Upper lobe of right lung (tissue), 1 donor: ENCODE measurements at places on chromosomes 7 and 10. TPM values are rescaled to one million over a fixed set of nuclear protein-coding genes. Genes with fewer than 3 reads are reported as not detected.

GRCh38 chr7:111180338-111180737, 89.4 kb downstream of the LRRN3 start:
- H3K4me1 ChIP-seq, result no peaks in the 10 kb centered on the region
- DNase-seq, result no peak
- H3K27ac ChIP-seq, result no peak overlapping the region

DNA sequence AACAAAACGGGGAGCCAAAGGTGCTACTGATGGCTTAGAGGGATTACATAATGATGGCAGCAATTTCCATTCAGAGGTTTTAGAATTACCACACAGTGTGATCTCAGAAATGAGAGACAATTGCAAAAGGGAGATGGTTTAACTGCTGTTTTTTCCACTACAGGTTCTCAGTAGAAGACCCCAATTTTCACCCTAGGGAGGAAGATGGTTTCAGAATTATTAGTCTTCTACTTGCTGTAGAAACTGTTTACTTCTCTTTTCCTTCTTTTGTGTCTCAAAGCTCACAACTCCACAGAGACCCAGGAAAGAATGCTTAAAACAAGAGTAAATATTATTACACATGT, 226.5 kb downstream of the INHBA start:
- no peaks in the 10 kb centered on the region for H3K27me3 ChIP-seq
- H3K36me3 ChIP-seq, result no peaks in the 10 kb centered on the region
- DNase-seq, result no peak
- H3K27ac ChIP-seq, result no peak overlapping the region
- H3K4me1 ChIP-seq, result no peaks in the 10 kb centered on the region

- H3K4me3 ChIP-seq, result no peak overlapping the region
- H3K36me3 ChIP-seq, result no peaks in the 10 kb centered on the region
- DNase-seq, result no peak
- no peaks in the 10 kb centered on the region for H3K27me3 ChIP-seq
- H3K27ac ChIP-seq, result no peak overlapping the region
These were observed 119.2 kb downstream of the SFMBT2 start for GRCh38 chr10:7291487-7292270.

DNA sequence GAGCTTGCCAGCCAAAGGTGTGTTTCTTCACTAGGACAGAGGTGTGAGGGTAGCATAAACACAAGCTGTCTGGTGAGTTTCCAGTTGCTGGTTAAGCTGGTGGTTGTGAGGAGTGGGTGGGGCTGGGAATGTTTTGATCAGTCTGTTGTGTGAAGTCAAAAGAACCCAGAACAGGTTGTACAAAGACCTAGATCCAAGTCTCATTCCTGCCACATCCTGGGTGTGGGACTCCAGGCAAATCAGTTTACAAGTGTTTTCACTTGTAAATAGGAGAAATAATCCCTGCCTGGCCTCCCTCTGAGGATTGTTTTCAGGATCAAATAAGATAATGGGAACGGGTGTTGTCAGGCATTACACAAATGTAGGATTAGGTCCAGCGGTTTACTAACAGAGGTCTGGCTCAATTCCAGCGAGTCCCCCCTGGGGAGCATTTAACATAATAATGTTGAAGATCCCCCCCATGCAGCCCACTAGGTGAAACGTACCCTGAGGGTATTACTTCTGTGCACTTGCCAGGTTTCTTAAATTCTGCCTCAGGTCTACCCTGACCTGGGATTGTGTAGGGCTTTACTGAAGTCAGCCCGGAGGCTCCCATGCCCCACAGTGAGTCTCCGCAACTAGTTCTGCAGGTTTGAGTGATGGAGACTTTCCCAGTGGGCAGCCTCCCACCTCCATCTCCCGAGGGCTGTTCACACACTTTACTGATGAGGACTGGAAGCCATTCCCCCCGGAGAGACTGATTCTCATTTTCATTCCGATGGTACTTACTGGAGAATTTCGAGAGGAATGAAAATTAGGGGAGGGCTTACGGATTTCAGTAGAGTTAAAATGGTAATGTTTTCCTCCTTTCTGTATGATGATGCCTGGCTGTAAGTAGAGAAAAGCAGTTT, 2.7 kb upstream of the FRAT2 start:
- H3K4me3 ChIP-seq, result no peak overlapping the region
- DNase-seq, result no peak
- peak overlapping the region; percentile 36 for H3K27ac ChIP-seq
- H3K36me3 ChIP-seq, result no peaks in the 10 kb centered on the region
- no peaks in the 10 kb centered on the region for H3K27me3 ChIP-seq
- H3K4me1 ChIP-seq, result peaks cover 27% of the 10 kb centered on the region

DNA sequence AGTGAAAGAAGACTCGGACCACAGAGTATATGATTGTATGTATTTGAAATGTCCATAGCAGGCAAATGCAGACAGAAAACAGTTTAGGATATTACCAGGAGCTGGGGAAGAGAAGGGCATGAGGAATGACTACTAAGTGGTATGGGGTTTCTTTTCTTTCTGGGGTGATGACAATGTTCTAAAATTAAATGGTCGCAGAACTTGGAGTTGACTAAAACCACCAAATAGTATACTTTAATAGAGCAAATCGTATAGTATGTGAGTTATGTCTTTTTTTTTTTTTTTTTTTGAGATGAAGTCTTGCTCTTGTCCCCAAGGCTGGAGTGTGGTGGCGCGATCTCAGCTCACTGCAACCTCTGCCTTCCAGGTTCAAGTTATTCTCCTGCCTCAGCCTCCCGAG, 34.6 kb downstream of the XRCC2 start:
- no peaks in the 10 kb centered on the region for H3K27me3 ChIP-seq
- no peak overlapping the region for H3K4me3 ChIP-seq
- H3K27ac ChIP-seq, result no peak overlapping the region

GRCh38 chr10:31936086-31936485, 7.5 kb upstream of the ARHGAP12 start:
- DNase-seq, result no peak
- H3K27me3 ChIP-seq, result no peaks in the 10 kb centered on the region
- H3K27ac ChIP-seq, result no peak overlapping the region
- H3K36me3 ChIP-seq, result no peaks in the 10 kb centered on the region
- H3K4me1 ChIP-seq, result no peaks in the 10 kb centered on the region
- H3K4me3 ChIP-seq, result no peak overlapping the region

- peak; percentile 68 for DNase-seq
- peak within 1 kb of the TSS; percentile 44 for H3K4me3 ChIP-seq
- H3K27ac ChIP-seq, result no peak within 1 kb of the TSS
These were observed at the start of gene CNNM1 for GRCh38 chr10:99329304-99329553. CNNM1 (plus strand) TSS chr10:99329356; CDS start chr10:99329388, 32 bp downstream.

DNA sequence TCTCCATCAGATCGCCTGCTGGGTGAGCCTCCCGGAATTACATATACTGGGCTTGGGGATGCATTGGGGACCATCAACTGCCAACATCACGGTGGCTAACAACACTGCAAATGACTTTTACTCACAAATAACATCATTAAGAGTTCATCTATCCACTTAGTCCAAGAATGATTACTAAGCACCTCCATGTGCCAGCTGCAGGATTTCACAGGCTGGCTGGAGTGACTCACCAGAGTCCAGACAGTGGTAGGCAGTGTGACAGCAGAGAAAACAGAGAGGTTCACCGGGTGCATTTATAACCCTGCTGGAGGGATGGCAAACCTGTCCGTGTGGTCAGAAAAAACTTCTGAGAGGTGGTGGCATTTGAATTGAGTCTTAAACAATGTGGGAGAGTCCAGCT, 3.2 kb upstream of the IGFBP3 start:
- H3K27me3 ChIP-seq, result peaks cover 32% of the 10 kb centered on the region
- DNase-seq, result no peak
- peaks cover 15% of the 10 kb centered on the region for H3K4me1 ChIP-seq
- no peaks in the 10 kb centered on the region for H3K36me3 ChIP-seq

- H3K27ac ChIP-seq, result no peak overlapping the region
- peak; percentile 51 for DNase-seq
- no peaks in the 10 kb centered on the region for H3K27me3 ChIP-seq
- H3K4me1 ChIP-seq, result no peaks in the 10 kb centered on the region
- no peak overlapping the region for H3K4me3 ChIP-seq
- H3K36me3 ChIP-seq, result no peaks in the 10 kb centered on the region
These were observed 514.5 kb downstream of the PTPRN2 start for GRCh38 chr7:158072991-158073730.

DNA sequence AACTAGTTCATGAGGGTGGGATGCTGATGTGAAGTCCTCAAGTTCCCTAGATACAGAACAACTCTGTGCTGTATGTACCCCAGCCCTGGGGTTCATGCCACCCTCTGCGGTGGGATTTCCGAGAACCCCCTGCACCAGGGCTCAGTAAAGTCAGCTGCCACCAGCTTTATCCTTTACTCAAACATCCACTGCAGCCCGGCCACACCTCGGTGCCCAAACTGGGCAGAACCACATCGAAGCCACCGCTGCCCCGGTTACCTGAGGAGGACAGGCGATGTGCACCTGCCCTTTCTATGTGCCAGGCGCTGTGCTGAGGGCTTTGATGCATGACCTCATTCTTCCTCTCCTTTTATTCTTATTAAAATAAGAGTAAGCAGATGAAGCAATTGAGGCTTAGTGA, 9.9 kb upstream of the CALML5 start:
- DNase-seq, result peak; percentile 30
- no peak overlapping the region for H3K4me3 ChIP-seq
- no peaks in the 10 kb centered on the region for H3K4me1 ChIP-seq
- H3K27me3 ChIP-seq, result no peaks in the 10 kb centered on the region
- no peak overlapping the region for H3K27ac ChIP-seq
- H3K36me3 ChIP-seq, result no peaks in the 10 kb centered on the region

GRCh38 chr7:117020591-117020973, 67.3 kb downstream of the ST7 start:
- peaks cover 6% of the 10 kb centered on the region for H3K4me1 ChIP-seq
- DNase-seq, result no peak
- H3K27ac ChIP-seq, result no peak overlapping the region
- peak overlapping the region; percentile 21 for H3K4me3 ChIP-seq
- no peaks in the 10 kb centered on the region for H3K27me3 ChIP-seq

- no peaks in the 10 kb centered on the region for H3K27me3 ChIP-seq
- no peak overlapping the region for H3K4me3 ChIP-seq
- H3K27ac ChIP-seq, result no peak overlapping the region
- no peaks in the 10 kb centered on the region for H3K36me3 ChIP-seq
These were observed 40.7 kb downstream of the BTRC start for GRCh38 chr10:101394524-101395133.

GRCh38 chr7:50307368-50308032, 3.0 kb downstream of the IKZF1 start:
- H3K27ac ChIP-seq, result peak overlapping the region; percentile 69
- peaks cover 6% of the 10 kb centered on the region for H3K4me1 ChIP-seq
- no peaks in the 10 kb centered on the region for H3K36me3 ChIP-seq
- no peak for DNase-seq
- peaks cover 22% of the 10 kb centered on the region for H3K27me3 ChIP-seq
- peak overlapping the region; percentile 53 for H3K4me3 ChIP-seq

DNA sequence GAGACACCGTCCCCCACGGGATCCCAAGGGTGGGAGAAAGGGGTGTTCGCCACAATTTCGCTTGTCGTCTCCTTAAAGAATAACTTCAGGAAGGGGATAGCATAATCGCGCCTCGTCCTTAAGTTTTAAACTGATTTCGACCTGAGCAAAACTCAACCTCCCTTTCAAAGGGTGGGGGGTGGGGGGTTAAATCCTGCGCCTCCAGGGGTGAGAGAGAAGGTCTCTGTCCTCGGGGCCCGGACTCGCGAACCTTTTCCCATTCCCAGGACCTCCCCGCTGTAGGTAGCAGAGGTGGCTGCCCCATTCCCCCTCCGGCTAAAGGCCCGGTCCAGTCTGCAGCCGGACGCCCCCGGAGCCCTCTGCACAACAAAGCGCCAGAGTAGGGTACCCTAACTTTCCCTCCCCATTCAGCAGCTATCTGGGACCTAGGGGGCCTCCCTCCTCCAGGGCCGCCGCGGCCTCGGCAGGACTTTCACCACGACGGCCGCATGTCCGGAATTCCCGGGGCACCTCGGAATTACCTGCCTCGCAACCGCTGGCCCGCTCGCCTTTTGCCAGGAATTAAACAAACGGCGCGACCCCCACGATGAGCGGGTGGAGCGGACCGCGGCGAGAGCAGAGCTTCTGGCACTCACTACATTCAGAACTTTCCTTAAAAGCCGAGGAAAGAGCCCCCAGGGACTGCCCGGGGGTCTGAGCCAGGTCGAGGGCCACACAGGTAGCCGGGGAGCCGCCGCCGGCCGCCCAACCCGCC, 1.7 kb downstream of the CDK6 start:
- H3K27ac ChIP-seq, result peak overlapping the region; percentile 85
- no peaks in the 10 kb centered on the region for H3K27me3 ChIP-seq
- no peaks in the 10 kb centered on the region for H3K36me3 ChIP-seq

DNA sequence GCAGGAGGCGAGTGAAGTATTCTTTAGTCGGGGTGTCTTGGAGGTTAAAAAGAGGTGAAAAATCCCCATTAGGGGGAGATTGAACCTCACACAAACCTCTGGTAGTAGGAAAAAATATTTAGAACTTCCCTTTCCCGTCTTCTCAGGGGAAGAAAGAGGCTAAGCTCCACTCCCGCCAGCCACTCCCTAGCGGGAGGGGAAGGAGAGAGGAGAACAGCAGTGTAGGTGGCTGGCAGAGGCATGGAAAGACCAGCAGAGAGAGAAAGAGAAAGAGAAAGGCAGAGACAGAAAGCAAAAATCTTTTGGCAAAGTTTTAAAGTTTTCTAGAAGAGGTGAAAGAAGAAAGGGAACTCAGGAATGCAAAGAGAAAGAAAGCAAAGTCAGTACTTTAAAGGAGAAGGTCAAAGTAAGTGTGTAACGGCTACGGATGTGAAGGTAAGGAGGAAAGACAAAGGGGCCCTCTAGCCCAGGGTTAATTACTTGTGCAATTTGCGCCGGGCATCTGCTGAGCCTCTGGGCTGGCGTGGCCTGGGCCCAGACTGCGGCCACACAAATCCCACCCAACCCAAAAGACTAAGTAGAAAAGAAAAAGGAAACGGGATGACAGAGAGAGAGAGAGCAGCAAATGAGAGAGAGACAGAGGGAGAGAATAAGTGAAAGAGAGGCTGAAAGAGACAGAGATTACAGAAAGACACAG, 72.3 kb upstream of the ZNF746 start:
- DNase-seq, result no peak
- H3K27ac ChIP-seq, result no peak overlapping the region
- no peak overlapping the region for H3K4me3 ChIP-seq
- H3K4me1 ChIP-seq, result no peaks in the 10 kb centered on the region

- no peak for DNase-seq
- no peaks in the 10 kb centered on the region for H3K27me3 ChIP-seq
- no peak overlapping the region for H3K27ac ChIP-seq
- no peaks in the 10 kb centered on the region for H3K4me1 ChIP-seq
These were observed 25.1 kb downstream of the AP5Z1 start for GRCh38 chr7:4800487-4800886.

DNA sequence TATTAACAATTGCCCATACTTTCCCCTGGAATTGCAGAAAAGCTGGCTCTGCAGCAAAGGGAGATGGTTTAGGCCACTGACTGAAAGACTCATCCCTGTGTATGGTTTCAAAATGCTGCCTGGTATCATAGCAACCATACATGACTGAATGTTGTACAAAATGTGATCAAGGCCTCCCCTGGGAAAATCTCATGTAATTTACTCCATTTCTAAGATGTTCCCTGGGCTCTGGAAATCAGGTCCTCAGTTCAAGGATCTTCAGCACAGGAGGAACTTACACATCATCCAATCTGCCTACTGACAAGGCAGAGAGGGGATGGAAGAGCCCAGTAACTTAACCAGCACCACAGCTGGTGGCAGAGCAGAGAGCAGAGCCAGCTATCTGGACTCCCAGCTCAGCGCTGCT, 111.8 kb downstream of the JAZF1 start:
- H3K4me1 ChIP-seq, result peaks cover 10% of the 10 kb centered on the region
- no peaks in the 10 kb centered on the region for H3K27me3 ChIP-seq
- no peak overlapping the region for H3K4me3 ChIP-seq
- no peak for DNase-seq

Gene PRKCQ
- 9.8 TPM for total RNA-seq

Gene MYPN
- not detected for total RNA-seq

Gene HOGA1
- total RNA-seq, result 2.3 TPM

Gene GDF2
- not detected for total RNA-seq

Gene RNF32
- 1.9 TPM for total RNA-seq

Gene C10orf62
- not detected for total RNA-seq

Gene POLR3A
- total RNA-seq, result 13.7 TPM

Gene FAM25C
- not detected for total RNA-seq

Gene CYP26A1
- not detected for total RNA-seq

Gene PAX4
- total RNA-seq, result not detected

Gene ANKRD61
- total RNA-seq, result not detected
